ENCODE measurements at places on chromosomes 4 and X. TPM values are rescaled to one million over a fixed set of nuclear protein-coding genes. Genes with fewer than 3 reads are reported as not detected.

RBMXL3 gene
- not detected for total RNA-seq

CYBB gene
- total RNA-seq = 30.0 TPM

BMX gene
- 1.6 TPM for total RNA-seq

LONRF3 gene
- 5.5 TPM for total RNA-seq

APLN gene
- 18.0 TPM for total RNA-seq

MMRN1 gene
- 8.0 TPM for total RNA-seq

ANXA3 gene
- total RNA-seq = 59.2 TPM

HS6ST2 gene
- 0.26 TPM for total RNA-seq

CXCL6 gene
- total RNA-seq = 1.5 TPM

CACNA1F gene
- 0.03 TPM for total RNA-seq

F8A3 gene
- not detected for total RNA-seq

ZFP92 gene
- total RNA-seq = 2.0 TPM

SCLT1 gene
- total RNA-seq = 11.8 TPM

GRIA3 gene
- total RNA-seq = 0.65 TPM

CT45A5 gene
- not detected for total RNA-seq

FHIP1A gene
- total RNA-seq = 13.0 TPM

SSX2B gene
- total RNA-seq = not detected

CORIN gene
- 89.0 TPM for total RNA-seq

MEPE gene
- total RNA-seq = not detected

NPNT gene
- total RNA-seq = 3.9 TPM

IL2 gene
- not detected for total RNA-seq

RAB39B gene
- 0.24 TPM for total RNA-seq

FAM9C gene
- total RNA-seq = not detected

GAGE12E gene
- not detected for total RNA-seq

SMR3B gene
- not detected for total RNA-seq

MAGEC2 gene
- total RNA-seq = not detected

OCIAD1 gene
- 128 TPM for total RNA-seq

SGCB gene
- total RNA-seq = 73.0 TPM

PDLIM3 gene
- 692 TPM for total RNA-seq

CPEB2 gene
- total RNA-seq = 10.4 TPM

MTCP1 gene
- total RNA-seq = 53.6 TPM

EMCN gene
- total RNA-seq = 67.9 TPM

DGKK gene
- total RNA-seq = not detected

RS1 gene
- not detected for total RNA-seq

BTK gene
- 3.5 TPM for total RNA-seq

TCEAL9 gene
- total RNA-seq = 42.1 TPM

CNGA1 gene
- total RNA-seq = 0.12 TPM

FAM9B gene
- not detected for total RNA-seq

PDGFRA gene
- 67.9 TPM for total RNA-seq

LRBA gene
- total RNA-seq = 20.0 TPM
